ENCODE measurements at places on chromosomes 16 and 17. TPM values are rescaled to one million over a fixed set of nuclear protein-coding genes. Genes with fewer than 3 reads are reported as not detected.

The PRR14 gene
- 13.6 TPM for total RNA-seq

The PRR35 gene
- total RNA-seq: 0.33 TPM

The CLEC16A gene
- total RNA-seq: 15.2 TPM

GRCh38 chr17:72357764-72358365 lies 237.0 kb downstream of the SOX9 start:
- no peak for DNase-seq

GRCh38 chr17:9890124-9890523 lies 14.9 kb downstream of the RCVRN start:
- DNase-seq: peak; percentile 95
